ENCODE measurements at places on chromosomes 1 and 21. TPM values are rescaled to one million over a fixed set of nuclear protein-coding genes. Genes with fewer than 3 reads are reported as not detected.

MAP3K6 gene
- total RNA-seq: 15.0 TPM

CLCNKA gene
- total RNA-seq: 2.7 TPM

LCK gene
- total RNA-seq: 57.0 TPM

TMEM125 gene
- total RNA-seq: 27.8 TPM

CYP4X1 gene
- 1.4 TPM for total RNA-seq

RGS16 gene
- total RNA-seq: 10.2 TPM

RC3H1 gene
- total RNA-seq: 25.7 TPM

PTPN7 gene
- total RNA-seq: 0.98 TPM

TNFRSF4 gene
- total RNA-seq: not detected

GIPC2 gene
- total RNA-seq: 1.6 TPM

IFNGR2 gene
- total RNA-seq: 37.3 TPM

MRPL37 gene
- total RNA-seq: 143 TPM

MASP2 gene
- total RNA-seq: 0.82 TPM

TCHH gene
- 0.02 TPM for total RNA-seq

OR13G1 gene
- total RNA-seq: not detected

TSACC gene
- total RNA-seq: 2.7 TPM

CCDC27 gene
- 0.13 TPM for total RNA-seq

KLHL17 gene
- 66.9 TPM for total RNA-seq

OR10T2 gene
- not detected for total RNA-seq

OPRD1 gene
- total RNA-seq: 2.5 TPM

SAMSN1 gene
- total RNA-seq: 1.0 TPM

CYP4A22 gene
- not detected for total RNA-seq

CSTB gene
- total RNA-seq: 35.2 TPM

LAMC1 gene
- 135 TPM for total RNA-seq

LORICRIN gene
- total RNA-seq: not detected

KCNN3 gene
- 1.3 TPM for total RNA-seq

TNFAIP8L2 gene
- not detected for total RNA-seq

EXO1 gene
- total RNA-seq: 31.7 TPM

MFSD2A gene
- total RNA-seq: 12.9 TPM

PTPRC gene
- 0.71 TPM for total RNA-seq

SERINC2 gene
- 26.0 TPM for total RNA-seq

HMGB4 gene
- not detected for total RNA-seq

TLCD4 gene
- 3.5 TPM for total RNA-seq

SNAP47 gene
- 50.8 TPM for total RNA-seq

TMEM240 gene
- total RNA-seq: 8.8 TPM

SYT14 gene
- total RNA-seq: 10.6 TPM

MAP3K21 gene
- total RNA-seq: 24.0 TPM

CRNN gene
- not detected for total RNA-seq

GFI1 gene
- 0.35 TPM for total RNA-seq

S1PR1 gene
- total RNA-seq: 3.2 TPM

VWA5B1 gene
- total RNA-seq: 1.4 TPM

TRNP1 gene
- total RNA-seq: 49.4 TPM

MFN2 gene
- total RNA-seq: 63.0 TPM

KCTD3 gene
- total RNA-seq: 46.8 TPM
